ENCODE measurements at places on chromosomes 6 and 20.

- DNase-seq = no peak
These were observed at the start of gene METTL24 for GRCh38 chr6:110357664-110358552. Gene METTL24 (minus strand): TSS chr6:110358349. CDS start chr6:110358272, 77 bp downstream.

DNA sequence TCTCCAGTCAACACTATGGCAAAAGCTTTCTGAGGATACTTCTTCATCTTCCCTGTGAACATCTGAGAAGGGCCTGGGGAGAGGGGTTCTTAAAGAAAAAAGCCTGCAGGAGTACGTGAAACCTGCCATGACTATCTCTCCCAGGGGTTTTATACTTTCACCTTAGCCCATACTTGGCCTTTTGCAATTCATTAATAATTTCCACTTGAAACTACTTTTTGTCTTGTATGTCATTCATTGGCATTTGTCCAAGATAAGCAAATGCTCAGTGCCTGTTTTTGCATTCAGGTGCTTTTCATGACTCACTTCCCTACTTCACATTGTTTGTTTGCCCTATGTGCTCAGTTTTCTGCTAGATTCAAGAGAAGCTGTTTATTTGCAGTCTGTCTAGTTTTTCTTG is 580.3 kb upstream of the GJE1 start:
- no peak for DNase-seq

- no peak for DNase-seq
These were observed 21.9 kb downstream of the DEF6 start for GRCh38 chr6:35319346-35320030.

DNA sequence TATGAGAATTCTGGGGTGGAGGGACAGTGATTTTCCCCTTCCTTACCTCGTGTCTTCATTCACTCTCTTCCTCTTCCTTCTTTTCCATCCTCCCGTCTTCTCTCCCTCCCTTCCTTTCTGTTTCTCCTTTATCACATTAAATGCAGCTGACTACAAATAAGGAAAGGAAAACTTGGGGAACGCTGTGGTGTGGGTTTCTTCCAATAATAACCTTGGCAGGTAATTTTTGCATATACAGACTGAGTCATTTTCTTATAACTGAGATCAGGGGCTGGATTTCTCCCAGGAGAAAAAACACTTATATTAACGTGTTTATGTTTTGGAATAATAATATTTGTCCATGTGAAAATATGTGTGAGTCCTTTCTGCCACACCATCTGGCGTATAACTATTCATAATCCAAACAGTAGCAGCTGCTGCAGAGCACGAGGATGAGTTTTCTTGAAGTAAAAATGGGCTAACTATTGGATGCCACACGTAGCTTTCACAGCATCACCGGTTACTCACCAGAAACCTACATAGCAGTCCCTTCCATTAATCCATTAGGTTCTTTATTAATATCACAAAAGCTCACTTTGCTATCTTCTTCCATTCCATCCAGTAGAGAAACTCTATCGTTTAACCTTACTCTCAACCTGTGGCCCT is 139.2 kb upstream of the SASH1 start:
- no peak for DNase-seq

DNA sequence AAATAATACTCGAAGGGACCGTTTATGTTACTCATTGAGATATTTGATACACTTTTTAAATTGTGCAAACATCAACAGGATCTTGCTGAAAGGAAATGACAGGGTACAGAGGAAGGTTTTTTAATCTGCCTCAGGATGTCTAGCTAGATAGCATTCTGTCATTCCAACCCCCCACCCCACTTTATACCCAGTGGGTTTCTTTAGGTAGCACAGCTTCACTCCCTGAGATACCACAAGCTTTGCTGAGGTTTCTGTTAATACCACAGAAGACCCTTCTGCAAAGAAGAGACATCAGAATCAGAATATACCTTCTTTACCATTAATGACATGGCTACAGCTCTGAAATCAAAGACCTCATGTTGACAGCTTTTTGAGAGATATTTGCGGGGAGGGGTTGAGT is 1.3 kb downstream of the PHACTR2 start:
- no peak for DNase-seq

Measured in GM18507 (cell line).